Stimulated activated CD8-positive, alpha-beta memory T cell treated with anti-CD3 and anti-CD28 coated beads, Interleukin-4, amount 100 ng/mL, for 1 hour (primary cell): ENCODE measurements at places on chromosomes 3 and 15.

GRCh38 chr3:114437897-114438296 is 144.1 kb downstream of the TIGIT start:
- no peak for DNase-seq

DNA sequence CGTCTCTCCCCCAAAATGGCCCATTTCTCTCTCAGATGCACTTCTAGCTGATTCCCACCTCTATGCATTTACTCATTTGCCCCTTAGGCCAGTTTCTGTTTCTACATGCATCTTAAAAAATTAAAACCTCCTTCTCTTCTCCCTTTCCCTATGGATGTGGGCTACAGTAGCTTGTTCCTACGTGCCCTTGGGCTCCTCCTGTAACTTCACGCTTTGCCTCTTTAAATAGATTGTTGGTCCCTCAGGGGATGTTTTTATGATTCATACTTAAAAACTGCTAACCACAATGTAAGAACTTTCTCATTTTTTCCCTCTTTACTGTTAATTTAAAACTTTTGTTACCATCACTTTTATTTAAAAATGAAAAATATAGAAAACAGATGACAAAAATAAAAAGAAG is 185.6 kb upstream of the MRPL3 start:
- no peak for DNase-seq

GRCh38 chr3:12334786-12335185 is 45.9 kb downstream of the PPARG start:
- no peak for DNase-seq

DNA sequence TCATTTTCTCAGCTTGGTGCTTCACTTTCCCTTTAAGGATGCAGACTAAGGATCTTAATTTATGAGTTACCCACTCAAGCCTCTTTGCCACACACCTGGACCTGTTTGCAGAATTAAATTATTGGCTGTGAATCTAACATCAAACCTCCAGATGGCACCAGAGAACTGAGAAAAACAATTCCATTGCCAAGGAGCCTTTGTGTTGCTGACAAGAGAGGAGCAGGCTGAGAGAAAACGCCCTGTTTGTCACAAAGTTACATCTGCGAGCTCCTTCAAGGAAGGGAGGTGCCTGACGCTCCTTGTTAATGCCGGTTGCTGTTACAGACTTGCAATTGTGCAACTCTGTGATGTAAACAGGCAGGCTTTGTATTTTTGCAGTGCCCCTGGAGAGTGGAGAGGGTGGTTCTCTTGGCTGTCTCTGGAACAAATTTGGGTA is 36.3 kb upstream of the TMC3 start:
- DNase-seq, result no peak

DNA sequence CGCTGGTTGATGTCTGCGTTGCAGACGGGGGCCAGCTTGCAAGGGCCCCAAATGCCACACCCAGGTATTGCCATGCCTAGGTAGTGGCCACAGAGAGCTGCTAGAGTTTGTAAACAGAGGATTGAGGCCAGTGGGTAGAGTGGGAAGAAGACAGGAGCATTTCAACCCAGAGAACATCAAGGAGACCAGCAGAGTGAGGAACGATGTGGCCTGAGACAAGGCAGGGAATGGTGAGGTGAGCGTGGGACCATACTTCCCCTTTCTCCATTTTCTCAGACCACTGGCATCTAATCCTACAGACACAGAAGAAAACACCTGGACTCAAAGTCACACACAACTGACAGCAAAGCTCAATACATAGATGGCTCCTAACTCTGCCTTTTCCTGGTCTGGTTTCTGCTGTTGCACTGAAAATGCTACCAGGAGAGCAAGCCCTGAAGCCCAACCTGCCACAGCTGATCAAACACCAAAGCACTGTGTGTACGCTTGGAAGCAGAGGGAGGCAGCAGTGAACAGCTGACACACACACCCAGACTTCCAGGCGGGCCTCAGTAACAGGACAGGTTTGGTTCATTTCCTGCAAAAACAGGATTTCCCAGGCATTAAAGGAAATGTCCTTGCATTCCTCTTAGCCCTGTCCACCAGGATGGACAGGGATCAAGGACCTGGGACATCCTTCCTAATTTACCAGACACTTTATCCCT is 1.6 kb downstream of the FAM174B start:
- DNase-seq, result no peak

DNA sequence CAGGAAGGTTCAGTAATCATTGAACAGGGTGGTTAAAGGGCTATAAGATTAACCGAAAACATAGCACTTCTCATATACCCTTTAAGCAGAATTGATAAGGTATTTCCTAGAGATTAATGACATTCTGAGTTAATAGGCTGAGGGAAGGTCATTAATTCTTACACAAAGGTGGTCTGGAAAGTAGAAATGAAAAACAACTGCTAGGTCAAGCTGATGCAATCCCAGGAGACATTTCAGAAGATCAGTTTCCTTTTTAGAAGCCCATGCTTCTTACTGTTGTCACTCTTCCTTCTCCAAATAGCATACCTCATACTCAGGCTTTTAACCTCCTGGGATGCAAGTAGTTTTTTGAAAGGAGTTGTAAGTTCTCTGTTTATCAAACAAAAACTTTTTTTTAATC is 8.8 kb downstream of the FILIP1L start:
- no peak for DNase-seq

GRCh38 chr3:192855434-192855833 is 62.2 kb downstream of the MB21D2 start:
- no peak for DNase-seq

DNA sequence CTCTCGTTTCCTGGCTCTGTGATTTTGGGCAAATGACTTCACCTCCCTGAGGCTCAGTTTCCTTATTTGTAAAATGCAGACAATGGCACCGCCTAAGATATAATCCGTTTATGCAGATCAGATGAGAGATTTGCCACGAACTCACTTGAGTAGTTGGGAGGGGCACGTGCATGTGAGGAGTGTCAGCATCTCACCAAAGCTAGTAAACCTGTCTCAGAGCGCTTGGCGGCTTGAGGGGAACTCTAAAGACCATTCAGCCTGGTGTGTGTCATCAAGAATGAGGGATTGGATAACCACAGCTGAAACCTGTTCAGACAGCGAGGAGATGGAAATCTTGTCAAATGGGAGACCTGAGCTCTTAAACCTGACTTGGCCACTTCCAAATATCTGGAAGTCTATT is 48.7 kb downstream of the BDH1 start:
- DNase-seq, result no peak

GRCh38 chr3:10936686-10937085 is 55.9 kb upstream of the SLC6A1 start:
- DNase-seq, result no peak

DNA sequence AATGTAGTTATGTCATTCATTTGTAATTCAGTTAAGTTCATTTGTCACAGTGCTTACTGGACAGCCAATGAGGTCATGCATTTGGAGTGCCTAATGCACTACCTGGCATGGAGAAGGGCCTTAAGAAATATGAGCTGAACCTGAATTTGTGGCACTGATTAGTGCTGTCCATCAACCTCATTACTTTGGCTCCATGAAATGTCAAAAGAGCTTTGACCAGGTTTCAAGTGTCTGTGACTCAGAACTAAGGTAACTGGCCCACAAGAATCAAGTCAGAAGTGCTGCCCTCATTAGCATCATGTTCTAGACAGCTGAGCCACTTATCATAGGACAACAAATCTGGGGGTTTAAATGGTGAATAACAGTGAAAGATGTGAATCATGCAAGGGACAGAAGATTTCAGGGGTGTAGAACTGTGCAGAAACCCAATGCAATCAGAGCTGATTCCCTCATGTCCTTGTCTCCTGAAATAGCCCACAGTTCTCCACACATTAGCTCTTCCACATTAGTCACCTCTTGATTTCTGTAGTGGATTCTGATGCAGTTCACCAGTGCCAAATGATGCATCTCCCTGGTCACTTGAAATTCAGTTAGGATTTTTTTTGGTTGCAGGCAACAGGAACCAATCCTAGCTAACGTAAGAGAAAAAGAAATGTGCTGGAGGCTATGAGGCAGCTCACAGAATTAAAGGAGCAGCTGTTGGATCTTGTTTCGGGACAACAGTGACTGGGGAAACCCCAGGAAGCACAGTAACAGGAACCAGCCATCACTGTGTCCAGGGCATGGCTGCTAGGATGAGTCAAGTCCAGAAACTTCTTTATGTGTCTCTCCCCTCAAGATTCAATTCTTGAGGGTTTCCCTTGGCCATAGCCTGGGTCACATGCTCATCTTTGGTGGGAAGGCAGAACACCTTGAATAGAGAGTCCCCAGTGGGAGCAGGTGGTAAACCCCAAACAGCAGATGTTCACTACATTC is 38.7 kb downstream of the CHST2 start:
- DNase-seq, result no peak

- DNase-seq, result no peak
Measured at GRCh38 chr15:74884428-74885223, 5.2 kb upstream of the MPI start.

DNA sequence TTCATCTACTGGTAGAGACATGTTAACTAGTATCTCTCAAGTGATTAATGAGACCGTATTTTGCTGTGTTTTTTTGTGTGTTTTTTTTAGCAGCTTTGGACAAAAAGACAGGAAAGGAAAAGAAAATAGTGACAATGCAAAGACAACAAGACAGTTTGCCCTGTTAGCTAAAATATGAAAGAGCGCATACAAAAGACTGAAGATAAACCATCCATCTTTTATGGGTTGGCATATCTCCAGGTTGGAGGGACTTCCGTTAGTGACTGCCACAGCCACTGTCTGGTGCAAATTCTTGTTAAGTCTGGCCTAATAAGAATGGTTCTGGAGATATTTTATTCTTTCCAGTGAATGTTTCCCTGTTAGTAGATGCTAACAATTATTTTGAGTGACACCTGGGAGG is 121.9 kb downstream of the CDIN1 start:
- no peak for DNase-seq

GRCh38 chr3:26653811-26654425 is 31.3 kb downstream of the LRRC3B start:
- no peak for DNase-seq

GRCh38 chr15:26070095-26070532 is 207.0 kb upstream of the ATP10A start:
- no peak for DNase-seq

GRCh38 chr3:513301-513700 is 316.7 kb downstream of the CHL1 start:
- no peak for DNase-seq

GRCh38 chr3:14379843-14380242 is 22.6 kb upstream of the SLC6A6 start:
- no peak for DNase-seq

DNA sequence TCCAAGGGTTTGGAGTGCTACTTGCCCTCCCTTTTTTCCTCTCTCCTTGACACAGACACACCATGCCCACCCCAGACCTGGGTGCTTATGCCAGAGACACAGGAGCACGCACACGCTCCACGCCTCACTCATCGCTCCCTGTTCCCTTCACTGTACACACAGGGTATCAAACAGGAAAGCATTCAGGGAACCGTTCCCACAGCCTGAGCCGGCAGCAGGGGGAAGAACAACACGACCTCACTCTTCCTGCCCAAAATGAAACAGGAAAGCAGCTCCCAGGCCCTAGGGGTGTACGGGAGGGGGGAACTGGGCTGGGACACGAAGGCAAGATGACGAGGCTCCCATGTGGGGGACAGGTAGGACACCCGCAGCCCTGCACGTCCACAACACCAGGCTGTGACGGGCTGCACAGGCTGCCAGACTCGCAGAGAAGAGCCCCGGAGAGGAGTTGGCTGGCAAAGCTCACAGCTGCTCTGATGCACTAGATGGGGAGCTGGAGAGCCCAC is 11.2 kb downstream of the DLL4 start:
- DNase-seq, result no peak

DNA sequence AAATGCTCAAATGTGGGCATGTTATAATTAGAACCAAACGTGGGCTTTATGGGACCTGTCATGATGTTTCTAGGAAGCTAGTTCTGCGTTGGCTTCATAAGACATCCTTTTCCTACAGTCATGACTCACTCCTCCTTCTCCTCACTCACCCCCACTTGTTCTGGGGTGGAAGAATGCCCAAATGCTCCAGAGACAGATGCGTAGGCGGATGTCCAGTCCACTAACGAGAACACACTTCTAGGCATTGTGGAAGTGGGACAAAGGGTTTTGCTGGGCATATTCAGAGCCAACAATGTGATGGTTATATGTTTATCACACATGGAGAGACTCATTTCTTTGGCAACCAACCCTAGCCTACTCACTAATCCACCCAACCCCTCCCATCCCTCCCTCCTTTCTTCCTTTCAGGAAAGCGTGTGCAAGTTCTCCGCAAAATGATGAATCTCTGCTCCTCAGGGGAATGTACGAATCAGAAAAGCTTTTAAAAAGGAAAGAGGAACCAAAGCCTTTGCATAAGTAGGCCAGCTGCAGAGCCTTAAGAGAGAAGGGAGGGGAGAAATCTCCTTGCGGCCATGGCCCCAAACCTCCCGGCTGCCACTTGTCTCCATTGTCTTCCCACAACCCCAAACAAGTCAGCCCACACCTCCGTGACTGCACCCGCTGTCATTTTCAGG is 123.0 kb upstream of the SPRED1 start:
- DNase-seq, result no peak
